Upper lobe of left lung (tissue), 6 donors: ENCODE measurements at places on chromosomes 16 and 17. TPM values are rescaled to one million over a fixed set of nuclear protein-coding genes. Genes with fewer than 3 reads are reported as not detected.

The TMED6 gene
- total RNA-seq: not detected

The CCL17 gene
- 5.8 TPM for total RNA-seq

The VPS9D1 gene
- total RNA-seq: 21.8 TPM

The SCNN1B gene
- 67.1 TPM for total RNA-seq

The ABCA9 gene
- 3.8 TPM for total RNA-seq

The SLC5A10 gene
- not detected for total RNA-seq

The PRSS21 gene
- total RNA-seq: 14.5 TPM

The ZFP3 gene
- total RNA-seq: 5.2 TPM

The CYGB gene
- 25.4 TPM for total RNA-seq

GRCh38 chr17:62852195-62852594 is 44.1 kb upstream of the MARCHF10 start:
- no peaks in the 10 kb centered on the region for H3K27me3 ChIP-seq
- no peaks in the 10 kb centered on the region for H3K4me1 ChIP-seq
- no peak overlapping the region for H3K27ac ChIP-seq

- no peaks in the 10 kb centered on the region for H3K27me3 ChIP-seq
- no peaks in the 10 kb centered on the region for H3K36me3 ChIP-seq
- no peak for DNase-seq
- no peak overlapping the region for H3K4me3 ChIP-seq
- H3K27ac ChIP-seq: no peak overlapping the region
- H3K4me1 ChIP-seq: no peaks in the 10 kb centered on the region
Measured at GRCh38 chr16:22661161-22661647, 150.5 kb downstream of the NPIPB5 start.

DNA sequence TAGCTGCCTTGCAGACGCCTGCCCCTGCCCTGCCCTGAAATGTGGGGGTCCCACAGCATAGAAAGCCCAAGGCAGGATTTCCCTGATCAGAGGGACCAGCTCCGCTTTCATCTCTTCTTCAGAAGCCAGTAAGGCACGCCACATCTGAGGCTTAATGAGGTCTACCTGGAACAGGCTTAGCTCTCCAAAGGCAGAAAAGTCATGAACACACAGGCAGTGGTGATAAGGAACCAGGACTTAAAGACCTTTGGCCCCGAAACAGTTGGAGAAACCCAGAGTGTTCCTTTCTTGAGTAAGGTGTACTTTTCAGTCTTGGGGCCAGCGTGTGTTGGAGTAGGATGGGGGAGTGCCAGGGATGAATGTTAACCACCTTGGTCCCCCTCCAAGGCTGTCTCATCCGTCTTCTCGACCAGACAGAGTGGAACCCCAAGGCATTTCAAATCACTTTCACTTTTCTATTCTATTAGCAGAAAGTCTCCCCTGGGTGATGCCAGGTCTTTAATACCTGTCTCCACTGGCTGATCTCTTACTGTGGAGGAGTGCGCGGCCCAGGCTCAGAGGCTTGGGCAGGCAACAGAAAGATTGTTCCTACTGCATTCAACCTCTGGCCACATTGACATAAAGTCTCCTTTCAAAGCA is 43.9 kb downstream of the TMEM186 start:
- no peak overlapping the region for H3K4me3 ChIP-seq
- no peak for DNase-seq
- H3K4me1 ChIP-seq: no peaks in the 10 kb centered on the region
- H3K27ac ChIP-seq: no peak overlapping the region
- H3K27me3 ChIP-seq: no peaks in the 10 kb centered on the region

- H3K4me3 ChIP-seq: no peak overlapping the region
- H3K27me3 ChIP-seq: peaks cover 6% of the 10 kb centered on the region
- H3K36me3 ChIP-seq: no peaks in the 10 kb centered on the region
- H3K27ac ChIP-seq: no peak overlapping the region
- DNase-seq: no peak
Measured at GRCh38 chr17:7646457-7646856, 4.3 kb upstream of the ATP1B2 start.

GRCh38 chr17:31554930-31555329 is 163.5 kb downstream of the RAB11FIP4 start:
- H3K36me3 ChIP-seq: no peaks in the 10 kb centered on the region
- no peak overlapping the region for H3K4me3 ChIP-seq
- peaks cover 13% of the 10 kb centered on the region for H3K4me1 ChIP-seq
- no peak overlapping the region for H3K27ac ChIP-seq

DNA sequence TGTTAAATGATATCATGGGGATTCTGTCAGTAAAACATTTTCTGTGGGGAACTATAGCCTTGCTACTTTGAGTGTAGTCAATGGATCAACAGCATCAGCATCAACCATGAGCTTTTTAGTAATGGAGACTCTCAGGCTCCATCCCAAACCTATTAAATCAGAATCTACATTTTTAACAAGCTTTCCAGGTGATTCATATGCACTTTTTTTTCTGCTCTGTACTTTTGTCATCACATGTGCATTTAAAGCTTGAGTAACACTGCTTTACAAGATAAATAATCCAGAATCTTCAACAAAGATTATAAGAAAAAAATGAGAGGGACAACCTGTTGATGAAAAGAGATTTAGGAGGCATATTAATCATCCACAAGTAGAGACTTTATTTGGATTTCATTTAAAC is 23.5 kb downstream of the NUP93 start:
- H3K27ac ChIP-seq: no peak overlapping the region
- H3K4me3 ChIP-seq: no peak overlapping the region
- H3K4me1 ChIP-seq: peaks cover 11% of the 10 kb centered on the region
- H3K27me3 ChIP-seq: no peaks in the 10 kb centered on the region
- DNase-seq: no peak

DNA sequence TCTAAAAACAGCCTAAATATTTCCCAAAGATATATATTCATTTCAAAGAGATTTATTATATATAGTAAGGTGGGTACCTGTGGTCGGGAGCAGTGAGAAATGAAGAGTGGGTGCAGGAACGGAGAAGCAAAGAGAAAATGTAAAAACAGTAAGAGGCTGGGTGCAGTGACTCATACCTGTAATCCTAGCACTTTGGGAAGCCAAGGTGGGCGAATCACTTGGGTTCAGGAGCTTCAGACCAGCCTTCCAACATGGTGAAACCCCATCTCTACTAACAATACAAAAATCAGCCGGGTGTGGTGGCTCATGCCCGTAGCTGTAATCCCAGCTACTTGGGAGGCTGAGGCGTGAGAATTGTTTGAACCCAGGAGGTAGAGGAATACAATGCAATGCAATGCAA is 257.1 kb downstream of the BCAS3 start:
- no peaks in the 10 kb centered on the region for H3K4me1 ChIP-seq
- no peaks in the 10 kb centered on the region for H3K36me3 ChIP-seq

GRCh38 chr16:9091867-9092281 is 430 bp downstream of the HAPSTR1 start:
- no peaks in the 10 kb centered on the region for H3K27me3 ChIP-seq
- no peak for DNase-seq
- H3K27ac ChIP-seq: peak overlapping the region; percentile 100
- peaks cover 23% of the 10 kb centered on the region for H3K36me3 ChIP-seq
- H3K4me1 ChIP-seq: peaks cover 45% of the 10 kb centered on the region
- H3K4me3 ChIP-seq: peak overlapping the region; percentile 92

- DNase-seq: no peak
- no peaks in the 10 kb centered on the region for H3K4me1 ChIP-seq
- no peak overlapping the region for H3K4me3 ChIP-seq
- no peaks in the 10 kb centered on the region for H3K27me3 ChIP-seq
- no peaks in the 10 kb centered on the region for H3K36me3 ChIP-seq
Measured at GRCh38 chr17:55444471-55445441, 23.1 kb upstream of the MMD start.

DNA sequence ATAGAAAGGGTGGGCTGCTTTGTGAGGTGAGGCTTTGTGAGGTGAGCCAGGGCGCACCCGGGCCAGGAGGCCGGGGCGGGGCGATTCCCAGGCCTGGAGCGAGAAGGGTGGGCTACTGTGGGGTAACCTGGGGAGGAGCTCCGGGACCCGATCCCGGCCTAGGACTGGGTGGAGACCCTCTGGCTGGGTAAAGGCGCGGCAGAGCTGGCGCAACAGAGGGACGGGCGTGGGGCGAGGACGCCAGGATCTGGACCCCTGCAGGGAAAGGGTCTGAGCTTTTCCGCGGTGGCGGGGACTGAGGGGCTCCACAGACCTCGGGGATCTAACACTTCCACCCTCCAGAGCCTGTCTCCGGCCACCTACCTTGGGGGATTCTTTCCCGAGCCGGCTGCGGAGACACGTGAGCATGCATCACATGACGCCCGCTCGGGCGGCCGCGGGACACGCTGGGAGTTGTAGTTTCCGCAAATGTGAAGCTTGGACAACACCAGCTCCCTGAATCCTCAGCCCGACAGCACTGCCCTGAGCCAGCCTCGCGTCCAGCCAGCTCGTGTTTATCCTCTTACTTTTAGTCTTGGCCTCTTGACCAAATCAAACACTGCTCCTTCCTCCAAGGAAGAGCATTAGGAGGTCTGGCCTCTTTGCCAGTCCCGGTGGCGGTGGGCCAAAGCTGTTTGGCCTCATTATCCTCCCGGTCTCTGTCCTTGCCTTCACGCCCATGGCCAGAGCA is at the start of gene SLC38A7:
TSS of gene SLC38A7 (minus strand) at position 417 of the 730 bp plus-strand sequence. CDS start 4,644 bp downstream, outside the sequence.
- no peaks in the 10 kb centered on the region for H3K27me3 ChIP-seq
- peak; percentile 96 for DNase-seq
- peak within 1 kb of the TSS; percentile 64 for H3K27ac ChIP-seq
- peaks cover 18% of the 10 kb centered on the region for H3K4me1 ChIP-seq
- H3K4me3 ChIP-seq: peak within 1 kb of the TSS; percentile 68

DNA sequence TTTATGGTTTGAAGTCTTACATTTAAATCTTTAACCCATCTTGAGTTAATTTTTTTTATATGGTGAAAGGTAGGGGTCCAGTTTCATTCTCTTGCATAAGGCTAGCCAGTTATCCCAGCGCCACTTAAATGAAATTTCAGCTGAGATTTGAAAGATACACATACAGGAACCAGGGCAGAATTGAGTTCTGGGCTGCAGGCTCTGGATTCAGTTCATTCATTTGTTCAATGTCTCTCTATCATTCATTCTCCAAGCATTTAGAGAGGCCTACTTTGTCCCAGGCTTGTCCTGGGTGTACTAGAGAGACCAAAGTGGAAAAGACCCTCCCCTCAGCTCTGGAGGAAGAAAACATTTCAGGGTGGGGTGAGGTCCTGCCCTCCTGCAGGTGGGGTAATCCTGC is 577 bp upstream of the TRIM72 start:
- H3K27me3 ChIP-seq: peaks cover 8% of the 10 kb centered on the region
- H3K4me1 ChIP-seq: peaks cover 26% of the 10 kb centered on the region
- no peaks in the 10 kb centered on the region for H3K36me3 ChIP-seq
- no peak overlapping the region for H3K27ac ChIP-seq

- H3K27ac ChIP-seq: no peak overlapping the region
- no peaks in the 10 kb centered on the region for H3K36me3 ChIP-seq
- DNase-seq: no peak
- H3K27me3 ChIP-seq: no peaks in the 10 kb centered on the region
- peaks cover 34% of the 10 kb centered on the region for H3K4me1 ChIP-seq
Measured at GRCh38 chr16:85445064-85445778, 167.9 kb upstream of the GSE1 start.

GRCh38 chr16:15034266-15035162 is 21.4 kb downstream of the NTAN1 start:
- H3K4me3 ChIP-seq: no peak overlapping the region
- H3K36me3 ChIP-seq: peaks cover 85% of the 10 kb centered on the region
- peaks cover 3% of the 10 kb centered on the region for H3K4me1 ChIP-seq
- H3K27ac ChIP-seq: peak overlapping the region; percentile 55
- no peaks in the 10 kb centered on the region for H3K27me3 ChIP-seq

DNA sequence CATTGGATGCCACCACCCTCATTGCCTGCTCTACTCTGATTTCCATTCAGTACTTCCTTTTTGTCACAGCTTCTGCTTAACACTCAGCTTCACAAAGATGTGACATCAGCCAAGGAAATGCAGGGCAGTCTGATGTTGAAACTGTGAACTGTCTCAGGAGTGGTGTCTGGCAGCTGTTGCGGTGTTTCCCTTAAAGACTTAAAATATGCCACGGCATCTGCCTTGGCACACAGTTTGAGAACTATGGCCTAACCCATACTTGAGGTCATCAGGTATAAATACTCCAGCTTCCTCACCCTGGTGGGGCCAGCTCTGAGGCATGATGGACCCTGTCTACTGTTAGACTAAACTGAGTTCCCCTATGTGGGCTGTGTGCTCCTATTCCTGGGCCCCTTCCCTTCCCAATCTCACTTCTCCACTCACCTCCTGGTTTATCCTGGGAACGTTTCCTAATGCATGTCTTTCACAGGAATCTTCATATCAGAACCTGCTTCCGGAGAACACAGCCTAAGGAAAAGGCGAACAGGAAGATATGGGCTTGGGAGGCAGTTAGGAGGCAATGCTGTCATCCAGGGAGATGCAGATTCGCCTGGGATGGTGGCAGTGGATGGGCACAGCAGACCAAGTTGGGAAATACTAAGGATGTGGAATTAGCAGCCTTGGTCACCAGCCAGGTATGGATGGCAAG is 96.5 kb downstream of the WSCD1 start:
- H3K27me3 ChIP-seq: no peaks in the 10 kb centered on the region
- H3K27ac ChIP-seq: no peak overlapping the region
- no peak overlapping the region for H3K4me3 ChIP-seq
- DNase-seq: no peak
- no peaks in the 10 kb centered on the region for H3K4me1 ChIP-seq
- no peaks in the 10 kb centered on the region for H3K36me3 ChIP-seq

- no peak overlapping the region for H3K4me3 ChIP-seq
- no peaks in the 10 kb centered on the region for H3K36me3 ChIP-seq
- no peak for DNase-seq
- H3K27me3 ChIP-seq: no peaks in the 10 kb centered on the region
Measured at GRCh38 chr17:6843241-6843880, 11.8 kb upstream of the TEKT1 start.

- no peaks in the 10 kb centered on the region for H3K27me3 ChIP-seq
- DNase-seq: no peak
- no peak overlapping the region for H3K4me3 ChIP-seq
- no peak overlapping the region for H3K27ac ChIP-seq
- no peaks in the 10 kb centered on the region for H3K36me3 ChIP-seq
Measured at GRCh38 chr16:77748421-77749005, 26.2 kb downstream of the NUDT7 start.

DNA sequence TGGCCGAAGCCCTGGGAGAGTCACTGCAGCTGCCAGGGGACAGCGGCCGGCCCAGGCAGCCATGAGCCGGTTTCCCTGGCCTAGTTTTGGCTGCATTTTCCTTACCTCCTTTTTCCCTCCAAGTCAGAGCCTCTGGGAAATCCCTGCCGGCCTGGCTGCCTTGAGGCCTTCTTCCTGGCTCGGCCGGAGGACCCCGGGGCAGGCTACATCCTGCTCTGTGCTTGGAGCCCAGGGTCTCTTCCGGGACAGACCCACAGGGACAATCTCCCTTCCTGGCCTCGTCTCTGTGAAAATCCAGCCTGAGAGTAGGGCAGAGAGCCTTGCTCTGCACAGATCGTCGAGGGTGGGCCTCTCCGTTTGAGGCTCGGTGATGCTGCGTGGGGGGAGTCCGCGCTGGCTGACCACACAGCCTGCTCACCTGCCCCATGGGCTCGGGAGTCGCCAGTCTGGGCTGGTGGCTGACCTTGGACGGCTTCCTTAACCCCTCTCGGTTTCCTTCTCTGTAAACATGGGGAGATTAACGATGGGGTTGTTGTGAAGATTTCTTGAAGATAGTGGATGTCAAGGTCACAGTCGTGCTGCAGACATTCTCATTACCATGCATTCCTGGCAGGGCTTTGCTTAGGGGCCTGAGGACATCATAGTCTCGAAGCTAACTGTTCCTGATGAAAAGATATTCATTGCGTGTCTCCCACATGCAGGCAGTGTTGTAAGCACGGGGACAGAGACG is 34.8 kb upstream of the CIBAR2 start:
- peak overlapping the region; percentile 59 for H3K27ac ChIP-seq
- DNase-seq: no peak
- H3K4me3 ChIP-seq: no peak overlapping the region
- H3K27me3 ChIP-seq: no peaks in the 10 kb centered on the region
- H3K36me3 ChIP-seq: no peaks in the 10 kb centered on the region

- peaks cover 75% of the 10 kb centered on the region for H3K4me1 ChIP-seq
- peak overlapping the region; percentile 91 for H3K4me3 ChIP-seq
- no peaks in the 10 kb centered on the region for H3K36me3 ChIP-seq
- no peaks in the 10 kb centered on the region for H3K27me3 ChIP-seq
Measured at GRCh38 chr17:50056217-50056960, 479 bp downstream of the ITGA3 start.
